Stimulated activated naive CD4-positive, alpha-beta T cell (primary cell): ENCODE measurements at places on chromosomes 5 and 9.

GRCh38 chr5:73387601-73388305, 60.8 kb downstream of the FOXD1 start:
- DNase-seq, result peak; percentile 86

- peak; percentile 57 for DNase-seq
Measured at GRCh38 chr9:99823681-99824377, 2.1 kb downstream of the NR4A3 start.

DNA sequence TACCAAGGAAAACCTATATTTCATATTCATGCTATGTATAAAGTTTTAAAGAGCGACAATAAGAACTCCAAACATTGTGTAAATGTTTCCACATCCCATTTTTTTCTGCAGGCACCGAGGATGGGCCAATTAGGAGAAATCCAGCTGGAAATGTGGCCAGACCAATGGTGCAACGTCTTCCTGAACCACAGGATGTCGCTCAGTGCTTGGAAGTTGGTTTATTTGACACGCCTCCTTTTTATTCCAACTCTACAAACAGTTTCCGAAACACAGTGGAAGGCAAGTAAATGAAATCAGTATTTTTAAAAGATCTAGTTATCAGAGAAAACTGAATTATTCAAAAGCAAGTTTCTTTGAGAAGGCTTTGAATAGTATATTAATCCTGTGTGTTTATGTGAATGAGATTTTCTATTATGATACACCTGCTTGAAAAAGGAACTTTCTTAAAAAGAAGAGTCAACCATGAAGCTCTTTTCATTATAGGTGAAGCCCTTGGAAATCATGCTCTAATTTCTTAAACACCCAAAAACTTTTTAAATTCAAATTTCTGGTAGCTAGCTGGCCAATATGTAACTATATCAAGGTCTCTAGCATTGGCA, 9.1 kb downstream of the TYRP1 start:
- no peak for DNase-seq

DNA sequence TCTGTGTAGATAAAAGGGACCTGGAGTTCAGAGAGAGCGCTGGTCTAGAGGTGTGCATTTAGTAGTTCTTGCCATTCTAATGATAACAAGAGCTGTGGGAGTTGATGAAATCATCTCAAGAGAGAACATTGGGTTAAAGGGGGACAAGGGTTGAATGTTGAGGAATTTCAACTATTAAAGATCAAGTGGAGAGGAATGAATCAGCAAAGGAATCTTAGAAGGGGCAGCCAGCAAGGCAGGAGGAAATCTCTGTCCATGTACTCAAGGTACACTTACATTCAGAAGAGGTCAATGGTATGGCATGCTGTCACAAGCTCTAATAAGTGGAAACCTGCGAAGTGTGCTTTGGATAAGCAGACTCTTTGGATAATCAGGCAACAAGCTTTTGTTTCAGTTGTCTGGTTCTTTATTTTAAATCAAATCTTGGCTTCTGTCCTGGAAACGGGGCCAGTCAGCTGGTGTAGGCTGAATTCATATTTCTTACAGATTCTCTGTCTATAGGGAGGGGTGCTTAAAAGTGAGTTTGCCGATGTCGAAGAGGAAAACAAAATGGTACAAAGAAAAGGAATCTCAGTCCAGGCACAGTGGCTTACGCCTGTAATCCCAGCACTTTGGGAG, 320.5 kb upstream of the CD180 start:
- DNase-seq, result no peak

- no peak for DNase-seq
Measured at GRCh38 chr5:134851307-134851923, 5.6 kb downstream of the C5orf24 start.

- DNase-seq, result no peak
Measured at GRCh38 chr9:95031711-95032461, 285.6 kb downstream of the FANCC start.

- DNase-seq, result no peak
Measured at GRCh38 chr5:179753971-179754370, 21.3 kb downstream of the MAML1 start.

GRCh38 chr9:8346296-8346695, 546.7 kb upstream of the DMAC1 start:
- DNase-seq, result no peak

GRCh38 chr9:127667127-127667844, 39.5 kb upstream of the CFAP157 start:
- DNase-seq, result no peak

DNA sequence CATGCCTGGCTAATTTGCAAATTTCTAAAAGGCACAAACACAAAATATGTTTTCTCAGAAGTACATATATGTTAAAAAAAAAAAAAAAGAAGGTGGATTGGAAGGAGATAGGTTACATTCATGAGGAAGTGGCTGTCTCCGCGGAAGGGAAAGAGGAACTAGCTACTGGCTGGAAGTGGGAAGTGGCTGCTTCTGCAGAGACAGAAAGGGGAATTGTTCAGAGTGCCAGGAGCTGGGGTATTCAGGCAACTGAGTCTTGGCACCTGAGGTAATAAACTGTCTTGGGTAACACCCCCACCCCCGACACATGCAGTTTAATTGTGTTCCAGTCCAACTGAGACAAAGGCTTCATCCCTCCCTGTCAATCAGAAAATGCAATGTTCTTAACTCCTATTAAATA, 45.6 kb downstream of the S1PR3 start:
- no peak for DNase-seq

GRCh38 chr9:136577941-136578625, 32.2 kb upstream of the NOTCH1 start:
- DNase-seq, result no peak

- no peak for DNase-seq
Measured at GRCh38 chr9:130351343-130351742, 85.8 kb downstream of the HMCN2 start.

GRCh38 chr9:23343226-23343625, 482.8 kb downstream of the ELAVL2 start:
- no peak for DNase-seq

DNA sequence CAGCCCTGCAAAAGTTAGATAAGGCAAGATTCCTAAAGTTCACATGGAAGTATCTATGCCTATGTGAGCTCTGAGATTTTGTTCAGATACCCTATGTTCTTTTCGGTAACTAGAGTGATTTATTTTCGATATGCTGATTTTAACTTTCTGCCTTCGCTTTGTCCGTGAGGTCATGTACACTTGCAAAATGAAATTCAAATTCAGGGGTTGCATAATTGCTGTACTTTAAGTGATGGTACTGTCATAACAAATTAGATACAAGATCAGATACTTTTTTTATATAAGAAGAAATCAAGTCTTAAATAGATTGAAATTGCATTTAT, 350 bp upstream of the ECPAS start:
- DNase-seq, result no peak

GRCh38 chr5:71974165-71974564, 133.1 kb upstream of the MAP1B start:
- no peak for DNase-seq

DNA sequence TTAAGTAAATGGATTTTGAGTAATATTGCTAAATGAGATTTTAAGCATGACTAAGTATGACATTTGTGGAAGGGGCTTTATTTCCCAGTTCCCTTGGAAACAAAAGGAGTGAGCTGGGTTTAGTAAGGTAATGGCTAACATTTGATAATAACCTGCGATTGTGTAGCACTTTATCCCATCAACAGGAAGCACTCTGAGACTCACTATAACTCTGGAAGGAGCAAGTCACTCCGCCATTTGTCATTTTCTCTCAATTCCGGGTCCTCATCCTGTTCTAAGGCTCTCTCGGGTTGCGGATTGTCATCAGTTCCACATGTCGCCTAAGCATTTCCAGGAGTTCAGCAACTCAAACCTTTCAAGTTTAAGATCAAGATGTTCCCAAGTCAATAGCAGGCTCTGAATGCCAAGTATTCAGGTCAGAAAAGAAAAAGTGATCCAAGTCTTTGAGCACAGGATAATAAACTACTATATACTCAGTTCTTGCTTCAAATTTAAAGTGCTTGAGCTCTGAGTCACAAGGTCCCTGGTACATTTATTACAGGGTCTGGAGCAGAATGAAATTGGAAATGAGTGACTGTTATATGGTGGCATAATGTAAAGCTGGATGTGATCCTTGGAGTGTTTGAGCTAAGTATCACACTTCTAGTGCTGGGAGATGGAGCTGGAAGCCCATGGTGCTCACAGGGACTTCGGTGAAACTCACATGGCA, 39.3 kb downstream of the CAPSL start:
- DNase-seq, result no peak

GRCh38 chr5:102819634-102820033, 64.5 kb downstream of the PAM start:
- DNase-seq, result no peak

GRCh38 chr5:27130587-27130986, 92.2 kb upstream of the CDH9 start:
- DNase-seq, result no peak

DNA sequence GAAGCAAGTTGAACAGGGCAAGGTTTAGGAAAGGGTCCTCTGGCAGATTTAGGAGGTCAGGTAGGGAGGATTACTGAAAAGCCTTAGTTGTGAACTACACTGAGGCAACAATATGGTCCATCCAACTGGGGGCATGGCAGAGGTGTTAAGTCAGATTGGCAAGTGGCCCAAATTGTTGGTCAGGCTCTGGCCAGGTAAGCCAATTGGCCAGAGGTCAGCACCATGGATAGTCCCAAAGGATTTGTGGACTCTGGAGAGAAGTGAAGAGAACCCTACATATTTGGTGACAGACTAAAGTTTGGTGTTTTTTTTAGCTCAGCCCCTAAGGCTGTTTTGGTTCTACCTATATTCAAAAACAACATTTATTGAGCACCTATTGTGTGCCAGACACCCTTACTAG, 39.1 kb upstream of the RASGRF2 start:
- no peak for DNase-seq

- DNase-seq, result no peak
Measured at GRCh38 chr5:83294246-83294645, 177.3 kb upstream of the VCAN start.

GRCh38 chr9:77455312-77455927, 192.7 kb downstream of the GNA14 start:
- DNase-seq, result no peak

GRCh38 chr5:95770830-95771708, 39.9 kb downstream of the RHOBTB3 start:
- DNase-seq, result no peak

GRCh38 chr9:76634356-76635054, 129.7 kb upstream of the PCA3 start:
- no peak for DNase-seq

DNA sequence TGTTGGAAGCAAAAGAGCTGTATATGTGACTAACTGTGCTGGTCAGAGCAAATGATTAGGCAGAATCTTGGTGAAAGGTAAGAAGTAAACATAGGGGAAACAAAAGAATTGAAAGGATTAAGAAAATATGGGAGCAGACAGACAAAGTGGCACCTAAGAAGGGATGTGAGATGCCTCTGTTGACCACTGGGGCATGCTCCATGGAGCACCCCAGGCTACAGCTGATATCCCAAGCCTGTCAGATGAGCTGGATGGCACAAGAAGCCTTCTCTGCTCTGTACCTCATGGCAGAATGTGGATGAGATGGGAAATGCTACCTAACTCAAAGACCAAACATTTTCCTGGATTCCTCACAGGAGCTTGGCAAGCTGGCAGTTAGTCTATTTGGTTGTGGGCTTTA, 89.3 kb upstream of the SLIT3 start:
- DNase-seq, result no peak

- DNase-seq, result no peak
Measured at GRCh38 chr5:143772621-143773020, 39.3 kb upstream of the HMHB1 start.

- DNase-seq, result no peak
Measured at GRCh38 chr5:180467989-180468731, 26.0 kb upstream of the CNOT6 start.

- no peak for DNase-seq
Measured at GRCh38 chr5:9785751-9786150, 155.6 kb upstream of the TAS2R1 start.

GRCh38 chr5:83026930-83027687, 50.1 kb downstream of the TMEM167A start:
- no peak for DNase-seq

- no peak for DNase-seq
Measured at GRCh38 chr5:160547061-160547460, 125.4 kb downstream of the PTTG1 start.
